Mesangial cell (primary cell): ENCODE measurements at places on chromosomes 11 and 22. TPM values are rescaled to one million over a fixed set of nuclear protein-coding genes. Genes with fewer than 3 reads are reported as not detected.

BAIAP2L2 gene
- 4.2 and 6.0 TPM in 2 replicates for total RNA-seq

CNGA4 gene
- total RNA-seq = under 0.01 TPM in 1 of 2 replicates, not detected in the other

NCAM1 gene
- 9.4 and 20.0 TPM in 2 replicates for total RNA-seq

CLTCL1 gene
- 17.1 and 23.2 TPM in 2 replicates for total RNA-seq

CALCA gene
- 0.89 TPM in 1 of 2 replicates, not detected in the other for total RNA-seq
